ENCODE measurements at places on chromosomes 5 and 9. TPM values are rescaled to one million over a fixed set of nuclear protein-coding genes. Genes with fewer than 3 reads are reported as not detected.

GRCh38 chr5:169301386-169301934, 521 bp upstream of the SLIT3 start:
- no peak for DNase-seq

DNA sequence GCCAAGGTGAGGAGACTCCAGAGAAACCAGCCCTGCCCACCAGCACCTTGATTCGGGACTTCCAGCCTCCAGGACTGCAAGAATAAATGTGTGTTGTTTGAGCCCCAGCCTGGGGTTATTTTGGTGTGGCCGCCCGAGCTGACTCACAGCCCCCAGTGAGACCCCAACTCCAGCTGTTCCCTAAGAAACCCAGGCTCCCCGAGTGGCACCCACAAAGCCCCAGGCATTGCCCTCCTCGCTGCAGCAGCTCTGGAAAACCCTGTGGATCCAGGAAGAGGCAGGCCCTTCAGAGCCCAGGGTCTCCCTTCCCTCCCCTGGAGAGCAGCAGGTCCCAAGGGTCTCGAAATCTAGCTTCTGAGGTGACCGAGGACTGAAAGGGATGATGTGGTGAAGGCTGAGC, 69.2 kb upstream of the PPP1R26 start:
- no peak for DNase-seq

GRCh38 chr9:4984171-4984620, 876 bp upstream of the JAK2 start:
- DNase-seq: peak; percentile 59

- no peak for DNase-seq
These were observed 108.2 kb downstream of the AUH start for GRCh38 chr9:91253488-91253887.

GRCh38 chr9:133252301-133253020, 22.5 kb downstream of the ABO start:
- DNase-seq: peak; percentile 95

GRCh38 chr9:126490871-126491567, 122.7 kb upstream of the LMX1B start:
- peak; percentile 55 for DNase-seq

DNA sequence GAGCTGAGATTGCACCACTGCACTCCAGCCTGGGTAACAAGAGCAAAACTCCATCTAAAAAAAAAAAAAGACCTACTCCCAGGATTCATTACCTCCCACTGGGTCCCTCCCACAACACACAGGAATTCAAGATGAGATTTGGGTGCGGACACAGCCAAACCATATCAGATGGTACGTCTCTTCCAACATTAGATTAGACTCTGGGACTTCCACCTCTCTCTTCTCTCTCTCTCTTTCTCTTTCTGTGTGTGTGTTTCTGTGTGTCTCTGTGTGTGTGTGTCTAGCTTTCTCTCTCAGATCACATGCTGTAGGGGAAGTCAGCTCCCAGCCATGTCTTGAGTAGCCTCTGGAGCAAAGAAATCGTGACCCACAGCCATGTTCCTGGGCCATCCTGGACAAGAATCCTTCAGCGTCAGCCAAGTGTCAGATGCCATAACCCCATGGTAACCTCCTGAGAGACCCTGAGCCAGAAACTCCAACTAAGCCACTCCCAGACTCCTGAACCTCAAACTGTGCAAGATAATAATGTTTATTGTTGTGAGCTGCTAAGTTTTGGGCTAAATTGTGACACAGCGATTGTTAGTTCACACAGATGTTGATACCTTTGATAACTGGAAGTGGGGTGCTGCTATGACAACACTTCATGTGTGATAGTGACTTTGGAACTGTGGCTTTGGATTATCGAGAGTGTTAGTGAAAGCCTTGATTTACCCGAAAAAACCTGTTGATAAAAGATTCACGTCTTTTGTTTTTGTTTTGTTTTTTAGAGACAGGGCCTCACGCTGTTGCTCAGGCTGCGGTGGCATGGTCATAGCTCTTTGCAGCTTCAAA, 4.1 kb upstream of the CMBL start:
- DNase-seq: no peak

- no peak for DNase-seq
These were observed 31.6 kb downstream of the ENC1 start for GRCh38 chr5:74608736-74609601.

DNA sequence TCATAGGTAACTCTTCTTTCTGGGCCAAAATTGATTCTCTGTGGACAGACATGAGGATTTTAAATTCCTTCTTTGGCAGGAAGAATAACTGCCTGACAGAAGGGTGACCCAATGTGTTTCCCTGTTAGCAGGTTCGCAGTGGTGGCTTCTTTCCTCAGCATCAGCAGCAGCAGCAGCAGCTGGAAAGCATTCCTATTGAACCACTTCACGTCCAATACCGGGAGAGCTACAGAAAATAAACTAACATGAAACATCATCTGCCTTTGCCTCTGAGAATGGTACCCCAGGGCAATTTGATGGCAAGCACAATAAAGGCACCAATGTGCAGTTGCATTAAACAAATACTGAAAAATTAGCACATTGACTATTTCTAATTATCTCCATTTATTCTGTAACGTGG, 214.5 kb downstream of the TMEM167A start:
- no peak for DNase-seq

GRCh38 chr9:92176068-92176799, 61.0 kb upstream of the SPTLC1 start:
- no peak for DNase-seq

DNA sequence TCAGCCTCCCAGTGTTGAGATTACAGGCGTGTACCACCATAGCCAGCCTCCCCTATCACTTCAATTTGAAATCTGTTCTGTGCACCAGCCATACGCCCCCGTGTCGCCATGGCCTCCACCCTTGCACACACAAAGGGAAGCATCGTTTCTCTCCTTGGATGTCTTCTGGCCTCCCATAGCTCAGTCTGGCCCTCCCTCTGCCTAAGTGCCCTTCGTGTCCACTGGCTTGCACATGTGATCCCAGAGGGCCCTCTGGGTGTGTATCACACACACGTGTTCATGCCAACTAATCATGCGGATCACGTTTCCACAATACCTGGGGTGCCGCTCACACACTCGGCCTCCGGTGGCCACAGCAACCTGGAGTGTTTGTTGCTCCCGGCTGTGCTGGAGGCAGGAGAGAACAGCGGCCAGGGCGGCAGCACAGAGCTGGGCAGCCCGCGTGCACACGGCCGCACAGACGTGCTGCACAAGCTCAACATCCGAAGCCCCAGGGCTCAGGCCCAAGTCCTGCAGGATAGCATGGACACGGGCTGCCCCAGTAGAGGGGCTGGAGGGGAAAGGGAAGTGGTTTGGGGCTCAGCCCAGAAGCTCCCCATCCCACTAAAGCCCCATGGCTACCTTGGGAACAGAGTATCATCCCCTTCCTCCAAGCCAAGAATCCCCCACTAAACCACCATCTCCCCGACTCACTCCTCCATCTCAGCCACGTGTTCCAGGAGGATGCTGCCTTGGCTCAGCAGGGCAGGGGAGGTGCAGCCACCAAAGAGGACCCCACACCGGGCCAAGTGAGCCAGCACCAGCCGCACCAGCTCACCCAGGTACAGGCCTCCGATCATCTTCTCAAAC, 10.9 kb downstream of the HK3 start:
- no peak for DNase-seq

DNA sequence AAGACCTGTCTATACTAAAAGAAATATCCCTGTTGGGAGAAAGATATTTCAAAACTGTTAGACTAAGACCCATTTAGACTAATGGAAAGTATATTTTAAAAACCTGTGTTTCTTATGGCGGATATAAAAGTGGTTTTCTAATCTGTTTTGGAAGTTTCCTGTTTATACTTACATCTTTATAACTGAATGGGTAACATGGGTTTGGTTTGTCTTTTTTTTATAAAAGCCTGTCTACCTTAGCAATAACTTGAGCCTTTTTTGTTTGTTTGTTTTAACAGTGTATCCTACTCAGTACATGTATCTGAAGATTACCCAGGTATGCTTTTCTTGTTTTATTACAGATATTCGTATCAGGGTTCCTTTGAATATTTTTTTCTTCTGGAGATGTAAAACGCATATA, 83.4 kb downstream of the PARP8 start:
- no peak for DNase-seq

Gene DDX4
- not detected for total RNA-seq

Gene RNF130
- 41.7 TPM for total RNA-seq

Gene BTNL9
- total RNA-seq: 5.3 TPM

Gene SLC36A2
- total RNA-seq: not detected

Gene CXCL14
- 29.8 TPM for total RNA-seq

Gene PCDHGA10
- total RNA-seq: 2.7 TPM

Measured in colonic mucosa (tissue), 4 donors.